ENCODE measurements at places on chromosomes 2 and 18. TPM values are rescaled to one million over a fixed set of nuclear protein-coding genes. Genes with fewer than 3 reads are reported as not detected.

Gene MARCHF4
- total RNA-seq, result 0.46 TPM

Gene TANC1
- total RNA-seq, result 84.1 TPM

Gene PLEK
- total RNA-seq, result not detected

Gene AQP12A
- total RNA-seq, result not detected

Gene CRYGD
- total RNA-seq, result not detected

Gene ELOA2
- not detected for total RNA-seq

Gene SALL3
- total RNA-seq, result 2.5 TPM

Gene FAM124B
- total RNA-seq, result 269 TPM

Gene UPP2
- not detected for total RNA-seq

Gene LRRTM1
- not detected for total RNA-seq

DNA sequence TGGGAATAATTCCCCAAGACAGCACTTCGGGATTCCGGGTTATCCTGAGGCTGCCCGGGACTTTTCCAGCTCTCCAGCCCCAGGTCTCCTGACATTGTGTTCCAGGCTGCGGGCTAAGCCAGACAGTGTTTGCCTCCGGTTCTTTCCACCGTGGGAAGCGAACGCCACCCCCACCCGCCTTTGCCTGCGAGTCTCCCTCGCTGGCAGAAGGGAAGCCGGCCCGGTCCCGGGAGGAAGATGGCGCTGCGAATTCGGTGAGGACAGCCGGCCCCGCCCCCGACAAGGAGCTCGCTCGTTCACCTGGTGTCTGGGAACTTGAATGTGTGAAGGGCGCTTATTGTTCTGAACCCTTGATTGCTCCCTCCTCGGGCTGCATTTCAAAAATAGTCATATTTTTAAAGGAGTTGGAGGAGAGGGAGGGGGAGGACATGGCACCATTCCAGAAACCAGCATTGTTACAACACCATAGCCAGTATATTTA is 2.9 kb downstream of the LRATD1 start:
- peak; percentile 76 for DNase-seq

GRCh38 chr18:78271790-78272189 is 707.8 kb upstream of the SALL3 start:
- no peak for DNase-seq

GRCh38 chr2:43708891-43709290 is 32.7 kb upstream of the C1GALT1C1L start:
- no peak for DNase-seq

- no peak for DNase-seq
Measured at GRCh38 chr18:74351354-74351753, 35.7 kb downstream of the C18orf63 start.

GRCh38 chr2:84654414-84654813 is 138.1 kb downstream of the DNAH6 start:
- no peak for DNase-seq

- DNase-seq, result peak; percentile 39
Measured at GRCh38 chr2:60641811-60642788, 88.6 kb upstream of the BCL11A start.

- no peak for DNase-seq
Measured at GRCh38 chr18:3554811-3555427, 104.9 kb downstream of the TGIF1 start.

GRCh38 chr2:36485521-36485920 is 112.4 kb downstream of the FEZ2 start:
- no peak for DNase-seq

DNA sequence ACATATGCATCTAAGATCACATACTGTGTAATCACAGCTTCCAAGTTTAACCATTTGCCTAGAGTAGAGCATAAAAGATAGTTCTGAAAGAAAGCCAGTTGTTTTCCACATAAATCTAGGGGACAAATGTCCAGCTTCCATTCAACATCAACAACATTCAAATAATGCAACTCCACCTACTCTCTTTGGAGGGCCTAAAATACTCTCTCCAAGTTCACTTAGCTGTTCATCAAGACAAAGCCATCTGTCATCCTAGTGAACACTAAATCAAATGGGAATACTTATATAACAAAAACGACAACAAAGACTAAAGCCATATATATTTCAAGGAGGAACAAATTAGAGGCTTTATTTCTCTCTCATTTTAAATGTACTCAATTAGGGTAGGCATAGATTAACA is 221.5 kb upstream of the CDH2 start:
- DNase-seq, result no peak

- DNase-seq, result no peak
Measured at GRCh38 chr2:213290501-213290900, 6.2 kb downstream of the SPAG16 start.

DNA sequence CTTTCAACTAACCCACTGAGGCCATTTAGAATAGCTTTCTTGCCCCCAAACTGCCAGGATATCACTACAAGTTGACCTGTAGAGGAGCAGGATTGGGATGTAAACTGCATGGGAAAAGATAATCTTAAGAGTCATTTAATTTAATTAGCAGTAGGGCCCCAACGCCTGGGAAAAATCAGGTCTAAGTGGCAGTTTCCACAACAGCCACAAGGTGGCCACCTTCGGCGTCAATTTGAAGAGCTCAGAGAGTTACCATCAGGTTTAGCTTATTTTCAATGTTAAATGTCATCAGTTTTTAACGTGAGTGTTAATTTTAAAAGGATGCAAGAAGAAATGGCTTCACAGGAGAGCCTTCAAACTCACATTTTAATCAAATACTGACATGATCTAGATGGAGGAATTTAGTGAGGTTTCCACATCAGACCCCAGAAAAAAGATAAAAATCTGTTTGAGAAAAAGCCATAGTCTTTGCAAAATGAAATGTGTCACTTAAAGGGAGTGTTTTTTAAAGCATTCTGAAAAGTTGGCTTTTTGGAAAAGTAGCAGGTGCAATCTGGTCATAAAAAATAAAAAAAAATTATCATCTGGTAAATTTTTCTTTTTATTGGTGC is 77.3 kb upstream of the UPP2 start:
- DNase-seq, result peak; percentile 62

- no peak for DNase-seq
Measured at GRCh38 chr2:3199627-3200345, 177.8 kb downstream of the EIPR1 start.

GRCh38 chr2:147364597-147364996 is 480.2 kb upstream of the ACVR2A start:
- DNase-seq, result no peak

DNA sequence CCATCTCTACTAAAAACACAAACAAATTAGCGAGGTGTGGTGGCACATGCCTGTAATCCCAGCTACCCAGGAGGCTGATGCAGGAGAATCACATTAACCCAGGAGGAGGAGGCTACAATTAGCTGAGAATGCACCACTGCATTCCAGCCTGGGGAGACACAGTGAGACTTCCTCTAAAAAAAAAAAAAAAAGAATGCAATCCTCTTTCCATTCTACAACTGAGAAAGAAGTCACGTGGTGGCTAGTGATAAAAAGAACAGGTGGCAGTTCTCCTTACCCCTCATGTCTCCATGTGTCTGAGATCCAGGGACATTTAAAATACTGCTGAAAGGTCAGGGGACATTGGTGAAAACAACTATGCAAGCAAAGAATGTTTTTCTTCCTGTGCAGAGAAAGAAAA is 24.4 kb upstream of the GPR39 start:
- DNase-seq, result peak; percentile 25

DNA sequence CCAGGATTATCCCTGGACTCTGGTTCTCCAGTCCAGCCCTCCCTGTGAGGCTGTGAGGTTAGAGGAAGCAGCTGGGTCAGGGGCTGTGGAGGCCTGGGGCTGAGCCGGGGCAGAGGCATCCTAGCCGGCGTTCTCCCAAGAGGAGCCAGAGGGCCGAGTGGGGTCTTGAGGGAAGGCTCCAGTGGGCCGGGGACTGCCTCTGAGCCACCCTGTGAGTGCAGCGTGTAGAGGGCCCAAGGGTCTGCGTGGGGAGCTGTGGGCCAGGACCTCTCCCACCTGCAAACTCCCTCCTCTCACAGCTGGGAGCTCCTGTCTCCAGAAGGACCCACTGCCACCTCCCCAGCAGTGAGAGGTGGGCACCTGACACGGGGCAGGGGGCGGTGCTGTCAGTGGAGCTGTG is 41.0 kb downstream of the GLI2 start:
- no peak for DNase-seq

DNA sequence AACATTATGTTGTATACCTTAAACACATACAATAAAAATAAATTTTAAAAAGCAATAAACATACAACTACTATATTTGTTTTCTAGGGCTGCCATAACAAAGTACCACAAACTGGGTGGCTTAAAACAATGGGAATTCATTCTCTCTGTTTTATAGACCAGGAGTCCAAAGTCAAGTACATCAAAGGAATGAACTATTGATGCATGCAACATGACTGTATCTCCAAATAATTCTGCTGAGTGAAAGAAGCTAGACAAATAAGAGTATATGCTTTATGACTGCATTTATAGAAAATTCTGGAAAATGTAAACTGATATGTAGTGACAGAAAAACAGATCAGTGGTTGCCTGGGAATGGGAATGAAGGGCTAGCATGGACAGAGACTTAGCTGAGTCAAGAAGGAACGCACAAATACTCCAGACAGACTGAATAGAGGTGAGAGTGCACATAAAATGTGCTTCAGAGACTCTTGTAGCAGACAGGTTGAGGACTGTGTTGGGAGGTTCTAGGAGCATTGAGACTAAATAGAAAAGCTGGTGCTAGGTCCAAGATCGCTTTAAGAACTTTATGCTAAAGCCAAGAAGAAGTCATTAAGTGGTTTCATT is 11.0 kb upstream of the PLA2R1 start:
- DNase-seq, result no peak

GRCh38 chr2:186648130-186648529 is 45.7 kb upstream of the FAM171B start:
- DNase-seq, result no peak

DNA sequence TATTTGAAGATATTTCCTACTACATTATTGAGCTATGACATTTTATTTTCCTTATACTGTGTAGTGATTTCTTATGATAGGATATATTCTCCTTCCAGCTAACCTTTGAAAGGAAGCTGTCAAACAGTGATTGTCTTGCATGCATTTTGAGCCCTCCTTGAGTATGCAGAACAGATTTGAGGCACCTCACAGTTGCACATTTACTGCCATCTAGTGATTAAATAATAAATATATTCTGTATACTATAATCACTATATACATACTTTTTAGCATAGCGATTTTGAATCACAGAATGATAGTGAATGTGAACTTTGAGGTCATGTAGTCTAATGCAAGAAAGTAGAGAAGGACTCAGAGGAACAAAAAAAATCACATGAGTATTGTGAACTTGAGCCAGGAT is 268.4 kb upstream of the CDH19 start:
- DNase-seq, result no peak

- no peak for DNase-seq
Measured at GRCh38 chr2:194723446-194723845, 933.6 kb upstream of the SLC39A10 start.

GRCh38 chr2:148721991-148722777 is 77.6 kb downstream of the EPC2 start:
- no peak for DNase-seq
